ENCODE measurements at places on chromosomes 4 and X. TPM values are rescaled to one million over a fixed set of nuclear protein-coding genes. Genes with fewer than 3 reads are reported as not detected.

DNA sequence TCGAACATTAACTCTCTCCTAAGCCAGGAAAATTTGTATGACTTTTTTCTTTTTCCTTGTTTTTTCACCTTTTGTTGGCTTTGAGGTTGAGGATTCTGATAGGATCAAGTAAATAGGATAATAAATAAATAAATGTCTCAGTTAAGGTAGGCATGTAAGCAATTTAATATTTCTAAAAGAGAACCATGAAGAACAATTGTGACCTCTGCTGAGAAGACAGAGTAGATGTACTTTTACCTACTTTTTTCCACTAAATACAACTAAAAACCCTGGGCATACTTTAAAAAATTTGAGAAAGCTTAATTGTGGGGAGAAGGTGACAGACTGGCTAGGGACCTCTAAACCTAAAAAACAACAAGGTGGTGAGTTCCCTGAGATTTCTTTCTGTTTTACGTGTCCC lies 31.6 kb upstream of the CLNK start:
- no peak overlapping the region for H3K27ac ChIP-seq
- no peak overlapping the region for H3K4me3 ChIP-seq
- H3K27me3 ChIP-seq = no peaks in the 10 kb centered on the region
- H3K4me1 ChIP-seq = no peaks in the 10 kb centered on the region
- no peaks in the 10 kb centered on the region for H3K36me3 ChIP-seq

DNA sequence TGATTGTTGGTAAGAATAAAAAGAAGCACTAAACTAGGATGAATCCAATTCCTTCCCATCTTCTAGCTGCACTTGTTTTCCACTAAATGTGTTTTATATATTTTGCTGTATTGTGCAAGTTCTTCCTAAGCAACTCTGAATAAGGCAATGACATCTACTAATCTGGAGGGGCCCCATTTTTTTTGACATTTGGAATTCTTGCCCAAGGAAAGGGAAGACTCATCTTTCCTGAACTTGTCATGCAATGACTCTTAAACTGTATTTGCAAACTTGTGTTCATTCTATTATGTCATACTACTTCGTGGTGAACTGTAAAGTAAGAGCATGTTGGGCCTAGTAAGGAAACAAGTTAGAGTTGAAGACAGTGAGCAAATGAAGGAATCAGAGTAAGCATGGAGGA lies 45.9 kb downstream of the FREM3 start:
- DNase-seq = no peak
- no peaks in the 10 kb centered on the region for H3K36me3 ChIP-seq
- H3K4me1 ChIP-seq = no peaks in the 10 kb centered on the region
- H3K27ac ChIP-seq = no peak overlapping the region
- no peak overlapping the region for H3K4me3 ChIP-seq
- no peaks in the 10 kb centered on the region for H3K27me3 ChIP-seq

GRCh38 chr4:76666944-76667532 lies 230.9 kb downstream of the SOWAHB start:
- H3K27me3 ChIP-seq = no peaks in the 10 kb centered on the region
- no peaks in the 10 kb centered on the region for H3K36me3 ChIP-seq
- DNase-seq = no peak
- H3K27ac ChIP-seq = no peak overlapping the region
- H3K4me3 ChIP-seq = no peak overlapping the region

Gene HAUS3
- 13.9 TPM for total RNA-seq

Gene SMIM10
- 0.33 TPM for total RNA-seq

Gene GRID2
- total RNA-seq = under 0.01 TPM

- no peaks in the 10 kb centered on the region for H3K36me3 ChIP-seq
- no peaks in the 10 kb centered on the region for H3K27me3 ChIP-seq
- H3K4me3 ChIP-seq = no peak overlapping the region
- H3K4me1 ChIP-seq = no peaks in the 10 kb centered on the region
- H3K27ac ChIP-seq = no peak overlapping the region
Measured at GRCh38 chr4:107520368-107520767, 199.7 kb downstream of the PAPSS1 start.

- H3K36me3 ChIP-seq = no peaks in the 10 kb centered on the region
- H3K4me1 ChIP-seq = no peaks in the 10 kb centered on the region
- H3K27ac ChIP-seq = no peak overlapping the region
Measured at GRCh38 chrX:118510111-118510510, 14.5 kb downstream of the DOCK11 start.

Gene GC
- total RNA-seq = 1,801 TPM

Data from liver (tissue), 10 donors.